Activated naive CD4-positive, alpha-beta T cell treated with Interleukin-2 at 50 U/mL for 16 hours (primary cell): ENCODE measurements at places on chromosomes 7 and 10.

- DNase-seq: no peak
Observed at GRCh38 chr10:104170610-104171254, 48.8 kb downstream of the SFR1 start.

- DNase-seq: no peak
Observed at GRCh38 chr10:80589726-80590373, 52.1 kb downstream of the SH2D4B start.

GRCh38 chr10:83943920-83944319 is 195.4 kb upstream of the GHITM start:
- no peak for DNase-seq

- DNase-seq: no peak
Observed at GRCh38 chr7:30366606-30367005, 82.2 kb downstream of the ZNRF2 start.

DNA sequence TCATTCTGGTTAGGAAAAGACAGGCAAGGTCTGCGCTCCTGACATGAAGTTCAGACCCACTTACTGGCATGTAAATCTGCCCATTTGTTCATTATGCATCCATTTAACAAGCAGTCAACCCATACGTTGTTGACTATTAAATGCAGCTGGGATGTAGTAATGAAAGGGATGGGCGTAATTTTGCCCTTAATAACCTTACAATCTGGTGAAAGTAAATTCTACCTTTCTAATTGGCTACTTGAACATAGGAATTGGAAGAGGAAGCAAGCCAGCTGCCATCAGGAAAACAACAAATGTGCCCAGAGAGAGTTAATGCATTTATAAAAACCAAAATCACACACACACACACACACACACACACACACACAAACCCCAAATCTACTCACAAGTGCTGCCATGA is 170.2 kb upstream of the PITRM1 start:
- DNase-seq: no peak

- no peak for DNase-seq
Observed at GRCh38 chr10:78866731-78867554, 201.8 kb upstream of the ZMIZ1 start.

GRCh38 chr10:5940807-5941218 is 36.5 kb downstream of the IL15RA start:
- DNase-seq: no peak

- no peak for DNase-seq
Observed at GRCh38 chr10:99673492-99673891, 14.2 kb downstream of the ENTPD7 start.

DNA sequence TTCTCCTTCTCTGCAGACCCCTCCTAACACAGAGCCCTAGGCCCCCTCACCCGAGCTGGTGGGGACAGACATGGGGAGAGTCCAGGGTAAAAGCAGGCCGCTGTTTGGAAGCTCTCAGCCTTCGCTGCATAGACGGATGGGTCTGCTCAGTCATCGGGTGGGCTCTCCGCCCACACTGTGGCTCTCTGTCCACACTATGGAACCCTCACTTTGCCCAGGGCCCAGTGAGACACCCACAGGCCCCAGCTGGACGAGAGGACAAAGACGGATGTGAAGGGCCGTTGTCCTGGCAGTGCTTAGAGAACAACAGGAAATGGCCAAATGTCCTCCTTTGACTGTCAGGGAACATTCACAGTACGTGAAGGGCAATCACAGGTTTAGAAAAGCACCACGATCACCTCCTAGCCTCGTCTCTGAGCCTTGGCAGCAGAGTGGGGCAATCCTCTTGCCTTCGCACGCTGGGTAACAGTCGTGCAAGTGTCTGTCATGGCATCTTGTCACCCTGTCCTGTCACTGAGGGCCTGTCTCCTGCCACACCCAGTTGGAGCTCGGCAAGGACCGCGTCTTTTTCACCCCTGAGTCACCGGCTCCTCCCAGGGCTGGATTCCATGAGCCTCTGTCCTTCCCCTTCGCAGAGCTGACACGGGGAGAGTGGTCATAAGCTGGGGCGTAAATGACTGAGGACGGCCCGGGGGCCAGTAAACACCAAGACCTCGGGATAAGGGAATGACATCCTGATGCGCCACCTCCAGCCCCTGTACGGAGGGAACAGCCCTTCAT is 80.6 kb downstream of the PRKAG2 start:
- DNase-seq: no peak

GRCh38 chr10:108375691-108376090 is 1211.2 kb upstream of the SORCS1 start:
- no peak for DNase-seq

DNA sequence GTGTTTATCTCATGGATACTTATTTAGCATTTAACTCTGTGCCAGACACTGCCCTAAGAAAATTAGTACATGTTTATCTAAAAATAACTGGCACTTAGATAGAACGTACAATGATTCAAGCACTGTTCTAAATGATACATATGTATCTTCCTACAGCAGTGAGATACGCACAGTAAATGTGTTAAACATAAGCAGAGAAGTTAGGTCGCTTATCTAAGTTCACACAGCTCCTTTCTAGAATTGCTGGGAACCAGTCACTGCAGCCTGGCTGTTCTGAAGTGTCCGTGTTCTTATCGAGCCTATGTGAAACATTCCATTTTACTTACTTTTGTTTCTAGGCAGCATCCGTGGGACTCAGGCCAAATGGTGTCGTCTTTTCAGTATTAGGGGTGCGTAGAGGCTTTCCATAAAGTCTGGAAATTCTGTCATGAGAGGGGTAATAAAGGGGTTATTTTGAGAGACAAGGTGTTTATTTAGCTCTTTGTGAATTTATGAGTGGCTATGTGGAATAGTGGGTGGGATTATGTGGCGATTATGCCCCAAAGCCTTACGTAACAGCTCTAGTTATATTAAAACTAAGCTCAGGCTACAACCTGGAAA is 186.9 kb downstream of the SND1 start:
- no peak for DNase-seq

DNA sequence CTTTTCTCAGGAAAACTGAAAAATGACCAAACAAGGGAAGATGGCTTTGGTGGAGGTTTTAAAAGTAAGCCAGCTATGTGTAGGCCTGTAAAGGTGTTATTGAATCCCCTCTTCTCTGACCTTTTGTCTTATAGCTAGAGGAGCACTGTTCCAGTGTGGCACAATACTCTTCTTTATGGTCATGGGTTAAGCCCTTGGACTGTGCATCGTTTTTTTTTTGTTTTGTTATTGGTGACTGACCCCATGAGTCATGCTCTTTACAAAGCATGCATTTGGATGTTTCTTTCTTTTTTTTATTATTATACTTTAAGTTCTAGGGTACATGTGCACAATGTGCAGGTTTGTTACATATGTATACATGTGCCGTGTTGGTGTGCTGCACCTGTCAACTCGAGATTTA is 19.6 kb upstream of the FAM25A start:
- no peak for DNase-seq

DNA sequence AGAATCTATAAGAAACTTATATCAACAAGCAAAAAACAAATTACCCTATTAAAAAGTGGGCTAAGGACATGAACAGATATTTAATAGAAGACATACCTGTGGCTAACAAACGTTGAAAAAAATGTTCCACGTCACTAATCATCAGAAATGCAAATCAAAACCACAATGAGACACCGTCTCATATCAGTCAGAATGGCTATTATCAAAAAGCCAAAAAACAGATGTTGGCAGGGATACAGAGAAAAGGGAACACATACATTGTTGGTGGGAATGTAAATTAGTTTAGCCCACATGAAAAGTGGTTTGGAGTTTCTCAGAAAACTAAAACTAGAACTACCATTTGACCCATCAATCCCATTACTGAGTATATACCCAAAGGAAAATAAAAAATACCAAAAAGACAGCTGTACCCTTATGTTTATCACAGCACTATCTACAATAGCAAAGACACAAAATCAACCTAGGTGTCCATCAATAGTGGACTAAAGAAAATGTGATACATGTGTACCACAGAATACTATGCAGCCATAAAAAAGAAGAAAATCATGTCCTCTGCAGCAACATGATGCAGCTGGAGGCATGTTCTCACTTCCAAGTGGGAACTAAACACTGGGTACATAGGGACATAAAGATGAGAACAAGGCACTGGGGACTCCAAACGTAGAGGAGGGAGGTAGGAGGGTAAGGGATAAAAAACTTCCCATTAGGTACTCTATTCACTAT is 83.8 kb upstream of the TMEM168 start:
- DNase-seq: no peak

- no peak for DNase-seq
Observed at GRCh38 chr10:84074521-84074920, 64.8 kb upstream of the GHITM start.

- DNase-seq: no peak
Observed at GRCh38 chr10:118950190-118950680, 79.3 kb upstream of the NANOS1 start.
